ENCODE measurements at places on chromosomes 3 and 15.
A peak's percentile ranks its signal among the peaks of the same experiment; 100 is the strongest.

DNA sequence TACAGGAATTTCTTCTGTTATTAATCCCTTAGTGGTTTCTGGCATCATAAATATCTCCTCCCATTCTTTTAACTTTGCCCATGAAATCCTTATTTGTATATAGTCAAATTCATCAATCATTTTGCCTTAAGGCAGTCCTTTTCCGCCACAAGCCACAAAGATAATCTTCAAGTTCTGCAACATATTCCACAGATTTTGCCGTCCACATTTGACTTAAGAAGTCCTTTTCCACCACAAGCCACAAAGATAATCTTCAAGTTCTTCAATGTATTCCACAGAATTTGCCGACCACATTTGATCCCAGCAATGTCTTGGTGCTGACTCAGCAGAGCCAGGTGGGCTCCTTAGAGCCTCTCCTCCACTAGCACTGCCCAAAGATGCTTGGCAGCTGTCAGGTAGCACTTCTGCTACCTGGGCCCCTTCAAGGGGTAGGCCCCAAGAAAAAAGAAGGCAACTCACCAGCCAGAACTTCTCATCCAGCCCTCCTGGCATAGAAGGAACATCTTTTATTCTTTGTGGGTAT is 35.0 kb downstream of the SEC22C start:
- no peak for DNase-seq

GRCh38 chr3:178982137-178982536 is 89.5 kb downstream of the ZMAT3 start:
- no peak for DNase-seq

GRCh38 chr3:126522363-126522788 is 1.6 kb upstream of the CHST13 start:
- DNase-seq: peak; percentile 68

DNA sequence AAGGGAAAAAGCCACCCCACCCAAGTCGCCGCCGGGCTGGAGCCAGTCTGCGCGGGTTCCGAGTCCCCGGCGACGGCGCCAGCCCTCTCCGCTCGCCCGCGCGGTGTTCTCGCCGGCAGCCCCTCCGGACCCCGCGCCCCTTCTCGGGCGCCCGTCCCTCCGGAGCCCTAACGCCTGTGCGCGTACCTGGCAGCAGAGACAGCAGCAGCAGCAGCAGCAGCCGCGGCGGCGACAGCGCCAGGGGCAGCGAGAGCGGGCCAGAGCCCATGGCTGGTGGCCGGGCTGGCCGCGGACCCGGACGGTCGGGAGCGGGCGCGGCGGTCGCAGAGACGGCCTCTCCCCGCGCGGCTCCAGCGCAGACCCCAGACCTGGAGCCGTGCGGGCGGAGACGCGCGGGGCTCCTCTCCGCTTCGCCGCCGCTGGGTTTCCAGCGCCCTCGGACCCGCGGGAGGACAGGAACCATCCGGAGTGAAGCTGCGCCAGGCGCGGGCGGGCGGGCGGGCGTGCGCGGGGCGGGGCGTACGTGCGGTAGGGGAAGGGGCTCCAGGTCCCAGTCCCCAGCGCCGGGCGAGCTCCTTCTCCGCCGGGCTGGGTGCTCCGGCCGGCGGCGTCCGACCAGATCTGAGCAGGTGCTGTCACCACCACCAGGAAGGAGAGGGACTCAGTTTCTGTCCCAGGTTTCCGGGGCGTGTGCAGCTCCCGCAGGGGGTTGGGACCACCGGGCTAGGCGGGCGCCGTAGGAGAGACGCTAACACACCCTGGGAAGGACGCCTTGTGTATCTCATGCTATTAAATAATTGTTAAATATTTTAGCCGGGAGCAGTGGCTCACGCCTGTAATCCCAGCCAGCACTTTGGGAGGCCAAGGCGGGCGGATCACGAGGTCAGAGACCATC is at the start of gene CHRNA3:
Gene CHRNA3, minus strand, starts transcription at position 470 of the 895 bp plus-strand sequence. Its CDS starts 202 bp downstream, at position 268.
- DNase-seq: no peak

- no peak for DNase-seq
These were observed 5.2 kb upstream of the CD200R1 start for GRCh38 chr3:112980080-112980479.

- peak; percentile 76 for DNase-seq
These were observed 81.0 kb upstream of the BNC1 start for GRCh38 chr15:83365370-83365938.

DNA sequence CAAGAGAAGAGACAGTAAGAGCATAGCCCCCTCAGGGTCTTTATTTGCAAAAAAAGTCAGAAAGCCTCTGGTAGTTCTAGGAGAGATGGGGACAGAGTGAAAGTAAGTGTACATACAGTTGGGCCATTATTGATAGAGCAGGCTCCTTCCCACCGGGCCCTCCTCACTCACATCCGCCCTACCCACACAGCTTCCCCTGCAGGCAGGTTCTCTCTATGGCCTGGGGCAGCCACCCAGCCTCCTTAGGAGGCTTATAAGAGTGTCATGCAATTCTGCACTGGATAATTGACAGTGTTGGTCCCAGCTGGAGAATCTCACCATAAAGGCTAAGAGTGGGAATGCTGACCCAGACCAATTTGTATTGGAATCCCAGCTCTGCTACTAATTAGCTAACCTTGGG is 49.5 kb downstream of the SLC30A4 start:
- no peak for DNase-seq

GRCh38 chr3:44874308-44874707 is at the start of gene TGM4:
Gene TGM4, plus strand, starts transcription at chr3:44874608. Its CDS starts 71 bp downstream, at chr3:44874679.
- no peak for DNase-seq

DNA sequence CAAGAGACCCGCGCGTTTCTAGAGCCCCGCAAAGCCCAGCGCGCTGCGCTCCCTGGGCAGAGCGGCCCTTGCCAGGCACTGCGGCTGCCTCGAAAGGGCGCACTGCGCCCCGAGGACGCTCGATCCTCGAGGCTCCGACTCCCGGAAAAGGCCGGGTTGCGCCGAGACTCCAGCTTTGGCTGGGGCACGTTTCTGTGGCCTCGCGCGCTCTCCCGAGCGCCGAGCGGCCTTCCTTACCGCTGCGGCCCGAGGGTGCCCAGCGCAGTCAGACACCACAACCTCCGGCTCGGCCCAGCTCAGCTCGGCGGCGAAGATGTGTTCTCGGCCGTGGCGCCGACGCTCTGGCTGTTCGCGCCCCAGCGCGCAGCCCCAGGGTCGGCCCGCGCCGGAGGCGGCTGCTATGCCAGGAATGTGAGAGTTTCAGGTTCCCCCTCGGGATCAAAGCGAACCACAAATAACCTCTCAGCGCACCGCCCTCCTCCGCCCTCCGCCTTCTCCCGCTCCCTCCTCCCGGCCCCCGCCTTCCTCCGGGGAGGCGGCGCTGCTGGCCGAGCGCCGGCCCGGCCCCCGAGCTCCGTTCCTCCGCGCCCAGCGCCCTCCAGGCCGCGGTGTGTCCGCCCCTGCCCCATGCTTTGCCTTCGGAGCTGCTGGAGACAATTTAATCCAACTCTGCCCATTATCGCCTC is at the start of gene AMOTL2:
Gene AMOTL2, minus strand, starts transcription at position 343 of the 686 bp plus-strand sequence. CDS start 3,014 bp downstream, outside the sequence.
- peak; percentile 98 for DNase-seq

- no peak for DNase-seq
These were observed 16.7 kb downstream of the PLA2G4D start for GRCh38 chr15:42077689-42078088.

All from RWPE1 (cell line).